Left forelimb (tissue), 1 donor: ENCODE measurements at places on chromosomes 13 and 19.
A peak's percentile ranks its signal among the peaks of the same experiment; 100 is the strongest.

DNA sequence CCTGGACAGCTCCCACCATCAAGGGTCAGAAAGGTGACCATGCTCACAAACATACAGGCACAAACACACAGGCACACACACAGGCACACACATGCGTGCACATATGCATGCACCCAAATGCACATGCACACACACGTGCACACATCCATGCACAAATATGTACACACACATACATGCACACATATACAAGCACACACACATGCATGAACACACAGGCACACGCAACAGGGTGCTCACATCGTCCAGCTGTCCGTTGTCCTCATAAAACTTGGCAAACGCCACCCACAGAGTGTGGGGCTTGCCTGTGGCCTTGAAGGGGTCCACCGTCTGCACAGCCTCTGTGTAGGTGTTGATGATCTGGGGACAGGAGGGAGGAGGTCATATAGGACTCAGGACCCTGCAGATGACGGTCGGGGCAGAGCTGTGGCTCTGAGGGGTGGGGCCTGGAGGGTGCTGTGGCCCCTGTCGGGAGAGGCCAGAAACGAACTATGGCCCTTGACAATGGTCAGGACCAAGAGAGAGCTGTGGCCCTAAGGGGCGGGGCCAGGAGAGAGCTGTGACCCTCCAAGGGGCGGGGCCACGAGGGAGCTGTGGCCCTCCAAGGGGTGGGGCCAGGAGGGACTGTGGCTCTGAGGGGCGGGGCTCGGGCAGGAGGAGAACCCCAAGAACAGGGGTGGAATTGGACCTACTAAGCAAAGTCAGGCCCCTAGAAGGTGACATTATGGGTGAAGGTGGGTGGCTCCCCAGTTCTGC lies 6.2 kb downstream of the XAB2 start:
- no peak for DNase-seq

DNA sequence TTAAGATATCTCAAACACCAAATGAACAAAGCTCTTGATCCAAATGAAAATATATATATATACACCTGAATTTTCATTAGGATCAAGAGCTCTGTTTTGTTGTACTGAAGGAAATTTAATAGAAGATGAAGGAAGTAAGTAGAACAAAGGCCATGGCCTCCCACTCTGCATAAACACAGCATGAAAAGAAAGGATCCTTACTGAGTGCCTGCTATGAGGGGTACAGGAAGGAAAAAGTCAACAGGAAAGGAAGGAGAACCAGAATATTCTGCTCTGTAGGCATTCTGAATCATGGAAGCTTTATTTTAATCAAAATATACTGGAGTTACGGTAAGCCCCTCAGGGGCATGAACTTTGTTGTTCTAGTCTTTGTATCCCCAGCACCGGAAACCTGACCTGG lies 22.1 kb downstream of the TMTC4 start:
- no peak for DNase-seq

DNA sequence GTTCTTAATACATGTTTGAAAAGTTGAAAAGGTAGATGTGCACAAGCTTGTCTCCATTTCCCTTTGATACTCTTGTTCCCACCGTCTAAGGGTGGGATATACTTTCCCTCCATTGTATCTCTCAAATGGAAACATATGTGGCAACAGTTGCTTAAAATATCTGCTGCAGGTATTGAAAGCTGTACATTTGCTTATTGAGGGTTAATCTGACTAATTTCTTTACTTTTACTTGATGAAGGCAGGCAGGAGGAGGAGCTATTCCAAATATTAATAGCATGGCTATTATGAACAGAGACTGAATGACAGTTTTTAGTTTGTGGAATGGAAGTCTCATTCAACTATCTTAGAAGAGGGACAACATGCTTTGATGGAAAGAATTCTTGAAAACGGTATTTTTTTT lies 103.8 kb downstream of the SLC10A2 start:
- no peak for DNase-seq

DNA sequence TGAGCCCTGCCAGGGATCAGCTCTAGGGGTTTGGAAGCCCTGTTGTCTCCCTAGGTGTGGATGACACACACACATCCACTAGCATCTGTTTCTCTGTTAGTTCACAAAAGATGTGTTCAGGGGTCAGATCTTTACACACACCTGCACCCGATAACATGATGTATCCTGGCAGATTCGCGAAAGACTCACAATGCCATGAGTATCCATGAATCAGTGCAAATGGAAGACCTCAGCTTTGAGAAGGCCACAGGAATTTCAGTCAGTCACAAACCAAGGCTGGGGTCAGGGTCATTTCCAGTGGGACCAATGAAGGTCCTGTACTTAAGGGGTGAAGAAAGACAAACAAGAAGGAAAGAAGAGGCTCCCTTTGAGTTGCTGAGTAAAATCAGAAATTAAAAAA lies 898.2 kb downstream of the UQCRFS1 start:
- DNase-seq = no peak

GRCh38 chr13:33307843-33308242 lies 22.3 kb upstream of the STARD13 start:
- DNase-seq = no peak

DNA sequence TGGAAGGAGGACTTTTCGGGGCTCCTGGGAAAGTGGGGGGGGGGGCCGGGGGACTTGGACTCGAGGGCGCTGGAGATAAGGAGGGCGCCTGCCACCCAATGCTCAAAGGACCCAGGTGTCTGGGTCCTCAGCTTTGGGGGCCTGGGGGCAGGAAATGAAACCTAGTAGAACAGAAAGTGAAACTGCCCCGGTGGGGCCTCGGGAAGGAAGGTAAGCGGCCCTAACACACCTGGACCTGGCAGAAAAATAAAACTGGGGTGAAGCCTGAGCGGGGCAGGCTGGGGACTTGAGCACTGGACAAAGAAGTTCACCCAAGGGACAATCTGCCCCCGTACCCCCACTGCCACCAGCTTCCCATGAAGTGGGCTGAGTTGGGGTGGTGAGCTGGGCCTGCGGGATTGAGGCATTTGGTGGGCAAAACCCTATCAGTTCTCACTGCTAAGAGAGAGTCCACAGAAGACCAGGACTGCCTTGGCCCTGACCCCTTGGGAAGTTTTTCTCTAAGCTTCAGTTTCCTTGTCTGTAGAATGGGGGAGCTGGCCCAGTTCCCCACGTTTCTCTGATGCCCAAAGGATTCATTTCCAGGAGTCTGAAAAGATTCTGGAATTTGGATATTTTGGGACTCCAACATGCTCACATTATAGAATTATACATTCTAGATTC lies 2.3 kb downstream of the PRKD2 start:
- DNase-seq = no peak

DNA sequence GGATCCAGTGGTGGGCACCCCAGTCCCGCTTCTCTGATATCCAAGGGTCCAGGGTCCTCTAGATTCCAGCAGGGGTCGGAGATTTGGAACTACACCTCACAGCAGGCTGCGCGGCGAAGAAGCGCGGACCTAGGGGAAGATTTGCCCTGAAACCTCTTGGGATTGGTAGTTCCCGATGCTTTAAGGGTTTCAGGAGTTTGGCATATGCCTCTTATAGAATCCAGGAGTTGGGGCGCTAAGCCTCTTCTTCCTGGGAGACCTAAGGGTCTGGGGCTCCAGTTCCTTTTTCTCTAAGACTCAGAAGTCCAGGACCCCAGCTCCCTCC lies 349 bp downstream of the BCL2L12 start:
- no peak for DNase-seq

DNA sequence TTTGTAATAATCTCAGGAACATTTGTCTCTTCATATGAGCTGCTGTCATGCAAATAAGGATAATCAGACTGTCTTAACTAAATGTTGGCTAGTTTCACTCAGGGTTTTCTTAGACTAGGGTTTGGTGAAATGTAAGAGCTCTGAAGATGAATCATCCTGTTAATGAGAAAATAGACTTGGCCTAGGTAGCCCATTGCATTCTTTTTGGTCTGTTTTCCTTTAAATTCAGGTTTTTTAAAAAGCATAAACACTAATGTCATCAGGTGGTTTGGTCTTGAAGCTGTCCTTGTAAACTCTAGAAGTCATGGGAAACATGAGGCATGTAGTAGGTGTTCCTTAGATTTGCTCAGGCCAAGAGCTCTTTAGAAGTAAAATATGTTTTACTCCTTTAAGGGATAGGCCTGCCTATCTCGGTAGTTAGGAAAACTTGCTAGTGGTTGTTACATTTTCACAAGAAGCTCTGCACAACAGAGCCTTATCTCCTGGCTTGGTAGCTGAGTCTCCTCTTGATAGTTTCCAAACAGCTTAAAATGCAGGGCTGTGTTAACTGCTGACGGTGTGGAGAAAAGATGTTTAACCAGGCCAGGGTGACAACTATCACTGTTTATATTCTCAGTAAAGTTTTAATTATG lies 62.0 kb upstream of the C1QTNF9B start:
- no peak for DNase-seq

DNA sequence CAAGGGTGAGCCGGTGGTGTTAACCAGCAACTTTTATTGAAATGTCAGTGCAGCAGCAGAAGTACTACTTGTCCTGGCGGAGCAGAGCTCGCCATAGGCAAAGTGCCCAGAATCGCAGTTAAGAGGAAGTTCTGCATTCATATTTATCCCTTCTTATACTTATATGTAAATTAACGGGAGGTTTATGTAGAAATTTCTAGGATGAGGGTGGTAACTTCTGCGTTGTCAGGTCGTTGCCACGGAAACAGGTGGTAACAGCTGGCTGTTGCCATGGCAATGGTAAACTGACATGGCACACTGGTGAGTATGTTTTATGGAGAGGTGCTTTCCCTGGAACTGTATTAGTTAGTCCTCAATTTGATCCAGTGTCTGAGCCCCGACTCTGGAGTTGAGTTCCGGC lies 2494.9 kb upstream of the PCDH20 start:
- DNase-seq = no peak

DNA sequence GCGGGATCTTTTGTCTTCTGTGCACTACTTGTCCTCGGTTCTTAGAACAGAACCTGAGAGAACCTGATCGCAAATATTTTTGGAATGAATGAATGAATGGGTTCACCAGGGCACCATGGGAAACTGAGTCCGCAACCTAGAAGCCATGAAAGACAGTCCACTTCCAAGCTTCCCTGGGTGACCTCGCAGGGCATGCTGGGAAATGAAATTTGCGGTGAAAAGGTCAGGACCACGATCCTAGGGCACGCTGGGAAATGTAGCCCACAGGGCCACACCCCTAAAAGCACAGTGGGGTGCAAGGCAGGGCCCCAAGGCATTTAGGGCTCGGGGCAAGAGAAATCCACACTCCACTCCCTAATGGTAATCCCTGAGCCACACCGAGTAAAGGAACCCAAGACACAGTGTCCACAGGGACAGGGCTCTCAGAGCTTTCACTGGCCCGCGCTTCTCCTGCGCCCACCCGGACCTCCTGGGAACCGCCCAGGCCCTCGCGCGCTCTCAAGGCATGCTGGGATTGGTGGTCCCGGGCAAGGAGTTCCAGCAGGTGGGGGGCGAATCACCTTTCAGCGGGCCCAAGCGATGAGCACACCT lies 1.1 kb upstream of the PPP1R12C start:
- no peak for DNase-seq

GRCh38 chr13:58165617-58166016 lies 534.1 kb downstream of the PCDH17 start:
- DNase-seq = no peak

GRCh38 chr13:109628251-109628699 lies 158.1 kb downstream of the IRS2 start:
- DNase-seq = no peak

DNA sequence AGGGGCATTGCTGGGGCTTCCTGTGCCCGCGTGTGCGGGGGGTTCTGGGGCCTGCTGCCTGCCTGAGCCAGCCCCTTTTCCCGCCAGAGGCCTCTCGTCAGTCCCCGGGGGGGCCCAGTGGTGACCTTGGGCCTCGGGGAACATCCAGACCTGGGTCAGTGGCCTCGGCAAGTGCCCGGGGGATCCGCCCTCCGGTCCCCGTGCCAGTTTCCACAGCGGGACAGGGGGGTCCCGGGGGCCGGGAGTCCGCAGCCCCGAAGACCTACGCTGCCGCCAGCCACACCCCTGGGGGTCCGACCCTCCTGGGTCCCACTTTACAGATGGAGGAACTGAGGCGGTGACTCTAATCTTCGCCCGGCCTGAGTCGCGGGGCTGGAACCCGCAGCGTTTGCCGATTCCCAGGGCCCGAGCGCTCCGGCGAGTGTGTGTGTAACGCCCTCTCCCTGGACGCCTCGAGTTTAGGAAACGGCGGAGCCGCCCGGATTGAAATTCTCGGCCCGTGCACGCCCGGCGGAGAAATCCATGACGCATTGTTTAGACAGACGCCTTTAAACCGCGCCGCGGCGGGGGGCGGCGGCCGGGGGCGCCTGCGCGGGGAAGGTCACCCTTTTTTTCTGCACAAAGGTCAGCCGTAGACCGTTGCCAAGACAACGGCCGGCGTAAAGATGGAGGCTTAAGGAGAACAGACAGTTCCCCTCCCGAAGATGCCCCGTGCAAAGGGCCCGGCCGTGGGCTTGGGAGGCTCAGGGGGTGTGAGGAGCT lies 39.3 kb downstream of the EFNA2 start:
- peak; percentile 85 for DNase-seq

GRCh38 chr13:112115403-112116091 lies 48.6 kb downstream of the SOX1 start:
- DNase-seq = no peak
